ENCODE measurements at places on chromosomes 6 and 20.

DNA sequence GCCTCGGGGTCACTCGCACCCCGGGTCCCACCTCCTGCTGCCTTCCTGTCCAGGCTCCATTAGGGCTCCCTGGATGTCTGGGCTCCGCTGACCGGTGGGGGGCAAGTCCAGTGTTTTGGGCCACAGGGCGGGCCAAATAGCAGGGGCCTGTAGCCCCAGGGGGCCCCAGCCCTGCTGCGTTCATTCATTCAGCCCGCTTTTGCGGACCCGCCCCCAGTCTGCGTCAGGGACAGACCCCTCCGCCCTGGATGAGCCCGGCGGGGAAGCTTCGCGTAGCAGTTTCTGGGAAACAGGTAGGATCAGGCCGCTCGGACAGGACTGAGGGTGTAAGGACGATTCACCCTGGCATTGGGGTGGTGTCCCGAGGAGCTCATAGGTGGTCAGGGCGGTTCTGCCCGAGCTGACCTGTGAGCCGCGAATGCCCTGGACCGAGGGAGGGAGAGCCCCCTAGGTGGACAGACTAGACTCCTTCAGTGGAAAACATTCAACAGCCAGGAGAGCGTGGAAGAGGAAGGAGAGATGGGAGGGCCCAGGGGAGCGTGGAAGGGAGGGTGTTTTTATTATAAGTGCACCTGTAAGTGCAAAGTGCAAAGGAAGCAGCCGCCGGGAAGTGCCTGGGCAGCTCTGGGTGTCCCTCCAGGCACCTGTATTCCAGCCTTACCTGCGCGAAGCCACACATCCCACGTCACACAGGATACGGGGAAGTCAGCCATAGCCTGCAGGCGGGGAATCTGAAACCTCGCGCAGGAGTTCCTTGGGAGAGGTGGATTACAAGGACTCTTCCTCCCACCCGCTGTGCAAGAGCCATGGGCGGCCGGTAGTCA is 662 bp downstream of the ENTPD6 start:
- DNase-seq = no peak

DNA sequence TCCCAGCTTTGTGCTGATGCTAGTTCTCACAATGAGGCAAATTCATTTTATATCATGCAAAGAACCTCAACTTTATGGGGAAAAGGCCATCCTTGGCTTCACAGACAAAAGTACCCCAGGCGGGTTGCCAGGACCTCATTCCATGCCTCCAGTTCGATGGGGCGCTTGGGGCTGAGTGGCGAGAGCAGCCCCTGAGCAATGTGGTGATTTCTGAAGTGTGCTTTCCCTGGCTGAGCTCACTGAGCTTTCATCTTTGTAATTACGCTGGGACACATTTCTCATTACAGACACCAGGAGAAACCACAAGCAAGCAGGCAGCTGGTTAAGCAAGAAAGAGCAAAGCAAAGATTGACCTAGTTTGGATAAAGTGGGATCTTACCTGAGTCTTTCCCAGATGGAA is 301.5 kb upstream of the CDH4 start:
- no peak for DNase-seq

- DNase-seq = no peak
Measured at GRCh38 chr6:149343501-149343900, 26.0 kb downstream of the TAB2 start.

DNA sequence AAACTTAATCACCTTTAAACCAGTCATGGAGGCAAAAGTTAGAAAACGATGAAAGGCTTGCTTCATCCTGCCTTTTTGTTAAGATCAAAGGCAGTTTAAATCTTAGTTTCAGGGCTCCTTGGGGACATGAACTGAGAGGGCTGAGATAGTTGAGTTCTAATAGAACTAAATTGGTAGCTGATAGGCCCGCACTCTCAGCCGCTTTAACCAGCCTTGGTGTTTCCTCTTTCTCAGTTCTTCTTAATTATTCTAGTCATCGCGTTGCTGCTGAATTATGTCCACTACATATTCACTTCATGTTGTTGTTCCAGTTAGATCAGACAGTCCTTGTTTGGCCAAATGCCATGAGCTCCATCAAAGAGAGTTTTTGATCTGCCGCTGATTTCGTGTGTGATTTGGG is 72.5 kb downstream of the ANKS1A start:
- no peak for DNase-seq

- DNase-seq = no peak
Measured at GRCh38 chr6:74607934-74608333, 597.9 kb downstream of the COL12A1 start.
